ENCODE measurements at places on chromosomes 12 and 14. TPM values are rescaled to one million over a fixed set of nuclear protein-coding genes. Genes with fewer than 3 reads are reported as not detected.

Gene ZNF84
- total RNA-seq, result 20.9 TPM

Gene RNASE3
- total RNA-seq, result not detected

Gene VDR
- 6.1 TPM for total RNA-seq

Gene ANO2
- 7.1 TPM for total RNA-seq

- H3K4me3 ChIP-seq, result no peak overlapping the region
- no peaks in the 10 kb centered on the region for H3K4me1 ChIP-seq
- H3K36me3 ChIP-seq, result no peaks in the 10 kb centered on the region
- H3K27me3 ChIP-seq, result no peaks in the 10 kb centered on the region
- no peak for DNase-seq
These were observed 221.2 kb downstream of the KCNH5 start for GRCh38 chr14:62824086-62824485.

- no peaks in the 10 kb centered on the region for H3K4me1 ChIP-seq
- no peaks in the 10 kb centered on the region for H3K27me3 ChIP-seq
- no peaks in the 10 kb centered on the region for H3K36me3 ChIP-seq
These were observed 68.2 kb upstream of the FGD4 start for GRCh38 chr12:32331133-32331532.

- H3K36me3 ChIP-seq, result no peaks in the 10 kb centered on the region
- no peak overlapping the region for H3K27ac ChIP-seq
- no peaks in the 10 kb centered on the region for H3K27me3 ChIP-seq
- no peak overlapping the region for H3K4me3 ChIP-seq
- H3K4me1 ChIP-seq, result no peaks in the 10 kb centered on the region
These were observed 40.5 kb downstream of the RASSF3 start for GRCh38 chr12:64650762-64651161.

DNA sequence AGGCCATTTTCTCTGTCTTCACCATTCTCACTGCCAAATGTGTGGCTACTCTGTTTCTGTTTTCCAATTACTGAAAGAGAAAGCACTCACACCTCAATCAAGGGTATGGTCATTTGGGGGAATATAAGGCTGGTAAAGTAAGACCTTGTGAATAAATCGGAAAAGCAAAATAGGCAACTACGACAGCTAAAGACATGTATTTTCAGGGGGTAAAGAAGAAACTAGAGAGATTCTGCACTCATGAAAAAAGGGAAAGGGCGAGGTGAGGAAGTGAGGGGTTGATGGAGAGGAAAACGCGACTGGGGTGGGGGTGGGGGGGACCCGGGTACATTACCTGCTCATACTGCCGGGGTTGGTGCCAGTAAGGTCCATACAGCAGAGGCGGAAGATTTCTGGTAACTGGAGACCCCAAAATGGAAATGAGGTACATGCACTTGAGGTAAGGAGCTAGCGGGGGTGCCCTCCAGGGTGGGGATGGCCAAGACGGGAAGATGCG lies 19.3 kb downstream of the CHD8 start:
- DNase-seq, result no peak
- H3K27me3 ChIP-seq, result no peaks in the 10 kb centered on the region
- H3K36me3 ChIP-seq, result peaks cover under 1% of the 10 kb centered on the region
- H3K4me3 ChIP-seq, result peak overlapping the region; percentile 94
- peak overlapping the region; percentile 88 for H3K27ac ChIP-seq

- no peaks in the 10 kb centered on the region for H3K27me3 ChIP-seq
- H3K4me1 ChIP-seq, result peaks cover 15% of the 10 kb centered on the region
- H3K27ac ChIP-seq, result no peak overlapping the region
- H3K36me3 ChIP-seq, result no peaks in the 10 kb centered on the region
- DNase-seq, result no peak
- no peak overlapping the region for H3K4me3 ChIP-seq
These were observed 13.7 kb downstream of the ARL6IP4 start for GRCh38 chr12:122994140-122994675.

DNA sequence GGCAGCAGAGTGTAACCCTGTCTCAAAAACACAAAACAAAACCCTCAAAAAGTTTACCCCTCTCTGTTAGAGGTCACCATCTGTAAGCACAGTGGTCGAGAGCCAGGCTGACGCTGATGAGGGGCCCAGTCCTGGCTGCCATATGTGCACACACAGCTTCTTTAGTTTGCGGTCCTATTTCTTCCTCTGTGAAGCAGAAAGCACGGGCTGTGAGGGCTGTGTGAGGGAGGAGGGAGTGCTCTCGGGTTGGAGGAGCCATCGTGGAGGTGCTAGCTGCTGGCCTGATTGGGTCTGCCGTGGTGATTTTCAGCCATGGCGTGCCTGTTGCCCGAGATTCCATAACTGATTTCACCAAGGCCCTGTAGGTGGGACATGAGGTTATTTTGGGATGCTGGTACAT lies 3.5 kb downstream of the ULK1 start:
- peak overlapping the region; percentile 100 for H3K27ac ChIP-seq
- H3K4me1 ChIP-seq, result peaks cover 52% of the 10 kb centered on the region
- H3K36me3 ChIP-seq, result no peaks in the 10 kb centered on the region
- no peak for DNase-seq

GRCh38 chr12:113826805-113827538 lies 139.2 kb downstream of the RBM19 start:
- DNase-seq, result no peak
- no peak overlapping the region for H3K4me3 ChIP-seq
- H3K27me3 ChIP-seq, result no peaks in the 10 kb centered on the region
- H3K27ac ChIP-seq, result no peak overlapping the region

GRCh38 chr12:77118696-77119095 lies 53.3 kb upstream of the E2F7 start:
- H3K4me3 ChIP-seq, result no peak overlapping the region
- no peaks in the 10 kb centered on the region for H3K36me3 ChIP-seq
- H3K27ac ChIP-seq, result no peak overlapping the region
- H3K4me1 ChIP-seq, result no peaks in the 10 kb centered on the region

DNA sequence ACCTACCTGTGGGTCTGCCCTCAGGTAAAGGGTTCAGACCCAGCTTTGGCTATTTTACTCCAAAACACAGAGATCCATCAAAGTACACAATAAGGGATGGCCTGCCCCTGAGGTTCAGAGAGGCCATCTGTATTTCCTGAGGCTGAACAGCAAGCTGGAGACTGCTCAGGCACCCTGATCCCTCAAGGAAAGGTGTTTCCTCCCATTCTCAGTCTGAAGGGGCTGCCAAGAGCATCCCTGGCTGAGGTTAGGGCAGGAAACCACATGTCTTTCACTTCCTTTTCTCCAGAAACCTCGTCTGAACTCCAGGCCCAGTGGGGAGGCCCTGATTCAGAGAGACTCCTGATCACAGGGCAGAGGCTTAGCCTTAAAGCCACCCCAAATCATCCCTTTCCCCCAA lies 1.5 kb downstream of the RILPL1 start:
- H3K4me3 ChIP-seq, result peak overlapping the region; percentile 84
- peaks cover 38% of the 10 kb centered on the region for H3K4me1 ChIP-seq
- no peaks in the 10 kb centered on the region for H3K27me3 ChIP-seq
- peaks cover 6% of the 10 kb centered on the region for H3K36me3 ChIP-seq

DNA sequence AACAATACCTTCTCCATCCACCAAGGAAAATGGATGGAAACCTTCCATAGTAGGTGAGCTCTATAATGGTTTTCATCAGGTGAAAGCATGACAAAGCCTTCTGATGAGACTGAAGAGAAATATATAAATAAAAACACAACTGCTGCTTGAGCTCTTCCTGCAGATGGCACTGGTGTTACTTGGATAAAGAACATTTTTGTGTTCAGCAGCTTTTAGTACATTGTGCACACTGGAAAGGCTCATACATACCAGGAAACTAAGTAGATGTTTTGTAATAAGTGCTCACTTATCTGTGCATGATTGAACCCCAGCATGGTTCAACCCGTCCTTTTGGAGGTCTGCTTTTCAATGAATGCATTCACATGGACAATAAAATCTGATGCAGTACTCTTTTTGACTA lies 357.3 kb upstream of the MIS18BP1 start:
- no peak for DNase-seq
- no peaks in the 10 kb centered on the region for H3K27me3 ChIP-seq
- no peaks in the 10 kb centered on the region for H3K4me1 ChIP-seq
- H3K36me3 ChIP-seq, result no peaks in the 10 kb centered on the region
- no peak overlapping the region for H3K4me3 ChIP-seq
- no peak overlapping the region for H3K27ac ChIP-seq

DNA sequence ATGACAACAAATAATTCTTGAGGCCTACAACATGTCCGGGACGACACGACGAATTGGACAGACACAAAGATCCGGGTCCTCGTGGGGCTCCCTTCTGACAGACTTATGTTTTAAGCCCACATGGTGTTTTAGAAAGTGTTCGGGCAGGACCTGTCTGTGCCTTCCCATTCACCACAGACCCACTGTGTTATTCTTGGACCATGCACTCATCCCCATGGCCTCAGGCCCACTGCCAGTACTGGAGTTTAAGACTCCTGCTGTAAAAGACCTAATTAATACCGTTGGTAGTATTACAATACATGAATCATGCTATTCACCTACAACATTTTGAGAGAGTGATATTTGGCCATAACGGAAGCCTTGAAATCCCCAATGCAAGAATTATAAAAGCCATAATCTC lies 20.0 kb downstream of the SLC15A4 start:
- peak; percentile 63 for DNase-seq
- peaks cover 35% of the 10 kb centered on the region for H3K36me3 ChIP-seq
- peak overlapping the region; percentile 96 for H3K27ac ChIP-seq
- H3K4me3 ChIP-seq, result no peak overlapping the region
- H3K4me1 ChIP-seq, result peaks cover 74% of the 10 kb centered on the region
- H3K27me3 ChIP-seq, result no peaks in the 10 kb centered on the region

GRCh38 chr12:74980510-74980909 lies 229.1 kb downstream of the KCNC2 start:
- DNase-seq, result no peak
- H3K4me3 ChIP-seq, result no peak overlapping the region
- H3K4me1 ChIP-seq, result no peaks in the 10 kb centered on the region

DNA sequence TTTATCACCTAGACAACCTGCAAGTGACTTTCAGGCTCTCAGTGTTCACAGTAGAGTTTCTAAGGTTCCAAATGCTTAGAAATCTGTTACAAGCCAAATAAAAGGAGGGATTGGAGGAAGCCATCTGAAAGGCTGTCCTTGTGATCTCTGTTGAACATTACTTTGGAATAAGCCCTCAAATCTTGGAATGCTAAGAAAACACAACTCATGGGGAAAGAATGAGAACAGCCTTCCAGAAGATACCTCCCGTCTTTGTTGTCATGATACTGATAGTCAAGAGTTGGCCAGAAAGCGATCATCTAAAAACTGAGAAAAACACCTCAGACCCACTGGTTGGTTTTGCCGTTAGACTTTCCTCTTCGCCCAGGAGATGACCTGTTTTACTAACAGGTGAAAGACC lies 44.4 kb upstream of the KCNK13 start:
- no peak overlapping the region for H3K4me3 ChIP-seq
- no peak for DNase-seq
- H3K27me3 ChIP-seq, result no peaks in the 10 kb centered on the region
- H3K4me1 ChIP-seq, result no peaks in the 10 kb centered on the region
- H3K36me3 ChIP-seq, result no peaks in the 10 kb centered on the region

DNA sequence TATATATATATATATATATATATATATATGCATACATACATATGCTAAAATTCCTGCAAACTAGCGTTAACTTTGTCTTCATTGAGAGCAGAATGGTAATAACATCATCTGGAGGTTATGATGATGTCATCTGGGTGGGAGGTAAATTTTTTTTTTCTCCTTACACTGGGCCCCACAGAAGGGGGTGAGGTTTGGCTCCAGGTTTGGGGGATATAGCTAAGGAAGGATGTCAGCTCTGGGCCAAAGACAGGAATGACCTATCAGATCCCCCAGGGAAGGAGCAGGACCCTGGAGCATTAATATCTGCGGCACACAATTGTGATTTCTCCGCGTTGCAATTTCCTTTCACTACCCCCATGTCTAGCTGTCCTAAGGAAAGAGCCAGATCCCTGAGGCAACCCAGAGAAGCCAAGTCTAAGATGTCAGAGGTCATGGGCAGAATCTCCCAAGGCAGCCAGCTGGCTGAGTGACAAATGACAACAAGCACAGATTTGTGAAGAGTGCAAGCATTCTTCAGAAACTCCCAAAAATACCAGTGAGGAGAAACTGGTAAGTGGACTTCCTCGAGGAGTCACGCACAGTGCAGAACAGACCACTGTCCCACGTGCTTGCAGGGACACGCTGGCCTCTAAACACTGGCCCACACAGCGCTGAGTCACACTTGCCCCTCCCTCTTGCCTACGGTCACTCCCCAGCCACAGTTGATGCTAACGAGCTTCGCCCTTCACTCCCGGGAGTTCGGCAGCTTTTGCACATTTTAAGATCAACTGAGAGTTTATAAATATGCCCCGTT lies 9.9 kb downstream of the UBC start:
- H3K27me3 ChIP-seq, result no peaks in the 10 kb centered on the region
- DNase-seq, result peak; percentile 94
- H3K4me3 ChIP-seq, result no peak overlapping the region
- H3K36me3 ChIP-seq, result no peaks in the 10 kb centered on the region

GRCh38 chr12:2624543-2625288 lies 170.1 kb upstream of the FKBP4 start:
- H3K4me1 ChIP-seq, result no peaks in the 10 kb centered on the region
- no peak overlapping the region for H3K4me3 ChIP-seq
- no peaks in the 10 kb centered on the region for H3K36me3 ChIP-seq
- H3K27ac ChIP-seq, result no peak overlapping the region

GRCh38 chr12:51601241-51601640 lies 10.2 kb downstream of the SCN8A start:
- no peaks in the 10 kb centered on the region for H3K36me3 ChIP-seq
- DNase-seq, result no peak
- H3K4me3 ChIP-seq, result no peak overlapping the region
- H3K27me3 ChIP-seq, result peaks cover 2% of the 10 kb centered on the region
- no peak overlapping the region for H3K27ac ChIP-seq

DNA sequence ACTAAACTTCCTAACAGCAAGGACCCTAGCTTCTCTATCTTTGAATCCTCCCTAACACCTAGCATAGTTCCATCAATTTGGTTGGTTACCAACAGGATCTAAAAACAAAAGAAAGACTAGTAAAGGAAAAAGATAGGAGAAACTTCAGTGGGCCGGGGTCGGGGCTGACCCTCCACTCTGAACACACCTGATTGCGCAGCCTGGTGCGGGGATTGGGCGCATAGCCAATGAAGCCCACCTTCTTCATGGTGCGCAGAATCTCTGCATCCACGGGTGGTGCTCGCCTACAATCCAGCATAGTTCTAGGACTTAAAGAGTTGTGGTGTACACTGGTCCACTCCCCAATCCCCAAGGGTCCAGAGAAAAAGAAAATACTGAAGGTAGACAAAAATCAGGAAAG lies 7.7 kb downstream of the PAN2 start:
- DNase-seq, result no peak
- no peak overlapping the region for H3K4me3 ChIP-seq
- H3K4me1 ChIP-seq, result no peaks in the 10 kb centered on the region
- H3K27ac ChIP-seq, result no peak overlapping the region
- peaks cover 71% of the 10 kb centered on the region for H3K36me3 ChIP-seq

GRCh38 chr12:46664761-46665287 lies 161.0 kb downstream of the SLC38A4 start:
- H3K4me3 ChIP-seq, result no peak overlapping the region
- H3K36me3 ChIP-seq, result no peaks in the 10 kb centered on the region
- DNase-seq, result peak; percentile 33
- H3K4me1 ChIP-seq, result peaks cover 31% of the 10 kb centered on the region
- peak overlapping the region; percentile 71 for H3K27ac ChIP-seq
- H3K27me3 ChIP-seq, result no peaks in the 10 kb centered on the region
